ENCODE measurements at places on chromosomes 13 and 19. TPM values are rescaled to one million over a fixed set of nuclear protein-coding genes. Genes with fewer than 3 reads are reported as not detected.

The FPR1 gene
- total RNA-seq, result 37.1 TPM

The PTH2 gene
- total RNA-seq, result not detected

The DDA1 gene
- total RNA-seq, result 21.4 TPM

The PSG3 gene
- not detected for total RNA-seq

The CGB2 gene
- total RNA-seq, result not detected

- H3K36me3 ChIP-seq, result peaks cover 19% of the 10 kb centered on the region
- H3K4me1 ChIP-seq, result no peaks in the 10 kb centered on the region
These were observed 13.6 kb downstream of the EPN1 start for GRCh38 chr19:55688422-55689218.

DNA sequence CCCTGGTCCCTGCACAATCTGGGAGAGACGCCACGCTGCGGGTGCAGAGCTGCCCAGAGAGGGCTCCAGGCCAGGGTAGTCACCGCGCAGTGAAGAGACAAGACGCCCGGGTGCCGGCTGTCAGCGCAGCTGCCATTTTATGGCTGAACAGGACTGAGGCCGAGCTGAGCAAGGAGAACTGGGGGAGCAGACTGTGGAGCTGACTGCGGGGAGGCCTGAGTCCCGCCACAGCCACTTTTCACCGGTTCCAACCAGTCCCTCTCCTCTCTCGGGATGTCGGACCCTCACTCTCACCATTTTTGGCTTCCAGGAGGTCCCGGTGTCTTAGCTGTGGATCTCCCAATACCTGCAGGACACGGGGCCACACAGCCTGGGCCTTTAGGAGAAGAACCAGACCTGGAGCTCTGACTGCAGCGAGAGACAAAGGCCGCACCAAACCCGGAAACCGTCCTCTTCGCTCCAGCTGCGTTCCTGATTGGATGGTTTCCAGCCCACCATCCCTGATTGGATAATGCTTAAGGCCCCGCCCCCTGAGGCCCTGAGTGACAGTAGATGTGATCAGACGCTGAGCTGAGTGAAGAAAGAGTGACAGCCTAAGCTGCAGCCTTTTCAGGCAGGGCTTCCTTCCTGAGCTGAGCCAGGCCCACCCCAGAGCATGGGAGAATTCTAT is at the start of gene ZNF626:
Gene ZNF626, minus strand, starts transcription at position 422 of the 670 bp plus-strand sequence. Its CDS starts 125 bp downstream, at position 297.
- peak; percentile 97 for DNase-seq
- H3K27me3 ChIP-seq, result no peaks in the 10 kb centered on the region
- peak within 1 kb of the TSS; percentile 97 for H3K4me3 ChIP-seq

DNA sequence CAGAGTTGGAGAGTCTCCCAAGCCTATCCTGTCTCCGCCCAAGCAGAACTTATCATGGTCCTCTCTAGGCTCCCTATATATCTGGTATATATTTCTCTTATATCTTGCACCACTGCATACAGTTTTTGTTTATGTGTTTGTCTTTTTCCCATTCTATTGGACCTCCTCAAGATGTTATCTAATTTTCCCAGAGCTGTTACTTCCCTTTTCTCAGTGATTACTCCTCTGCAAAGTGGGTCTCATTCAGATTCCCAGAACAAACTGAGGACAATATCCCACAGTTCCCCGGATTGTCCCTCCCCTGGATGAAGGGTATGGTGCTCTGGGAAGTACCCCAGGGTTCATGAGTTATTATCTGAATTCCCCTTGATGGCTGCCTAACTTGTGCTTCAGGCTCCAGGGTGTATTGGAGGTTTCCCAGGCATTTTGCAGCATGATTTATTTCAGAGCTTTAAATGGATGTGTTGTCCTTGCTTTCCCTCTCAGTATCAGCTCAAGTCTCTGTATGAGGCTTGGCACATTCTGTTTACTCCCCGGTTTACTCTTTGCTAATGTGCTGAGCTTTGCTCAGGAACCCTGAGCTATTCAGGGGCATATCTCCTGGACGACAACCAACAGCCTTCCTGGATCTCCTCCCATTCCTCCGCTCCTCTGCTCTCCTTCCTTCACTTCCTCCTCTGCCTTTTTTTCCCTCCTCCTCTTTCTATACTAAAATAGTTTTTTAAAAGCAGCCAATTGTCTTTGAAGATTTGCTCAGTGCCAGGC is 329.3 kb downstream of the SPRY2 start:
- no peaks in the 10 kb centered on the region for H3K4me1 ChIP-seq
- DNase-seq, result no peak
- no peak overlapping the region for H3K27ac ChIP-seq
- H3K27me3 ChIP-seq, result no peaks in the 10 kb centered on the region

- no peak for DNase-seq
- H3K4me1 ChIP-seq, result no peaks in the 10 kb centered on the region
- H3K27me3 ChIP-seq, result no peaks in the 10 kb centered on the region
- H3K36me3 ChIP-seq, result no peaks in the 10 kb centered on the region
- no peak overlapping the region for H3K27ac ChIP-seq
These were observed 10.4 kb upstream of the TBC1D4 start for GRCh38 chr13:75492389-75492788.

GRCh38 chr13:76474356-76474755 is 411.8 kb downstream of the KCTD12 start:
- H3K36me3 ChIP-seq, result no peaks in the 10 kb centered on the region
- DNase-seq, result no peak
- H3K27me3 ChIP-seq, result no peaks in the 10 kb centered on the region
- no peak overlapping the region for H3K27ac ChIP-seq

DNA sequence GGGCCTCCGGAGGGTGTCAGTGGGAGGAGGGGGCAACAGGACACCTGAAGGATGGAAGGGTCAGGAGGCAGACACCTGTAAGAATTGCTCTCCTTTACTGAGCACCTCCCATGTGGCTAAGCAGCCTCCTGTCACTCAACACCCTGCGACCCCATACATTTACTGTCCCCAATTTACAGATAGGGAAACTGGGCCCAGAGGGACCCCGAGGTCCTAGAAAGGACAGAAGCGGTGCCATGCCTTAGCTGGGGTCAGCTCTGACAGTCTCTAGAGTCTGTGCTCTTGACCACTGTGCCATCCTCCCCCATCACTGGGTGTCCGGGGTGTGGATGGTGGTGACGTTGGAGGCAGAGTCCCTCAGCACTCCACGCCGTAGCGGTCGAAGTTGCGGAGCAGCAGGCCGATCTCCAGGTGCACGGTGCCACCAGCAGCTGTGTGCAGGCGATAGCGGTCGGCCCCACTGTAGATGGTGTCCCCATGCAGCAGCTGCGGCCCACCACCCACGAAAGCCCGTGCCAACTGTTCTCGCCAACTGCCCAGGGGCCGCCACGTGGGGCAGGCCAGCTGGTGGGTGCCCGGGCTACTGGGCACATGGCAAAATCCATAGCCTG is 726 bp upstream of the TGFB1 start:
- no peak overlapping the region for H3K4me3 ChIP-seq
- H3K27ac ChIP-seq, result no peak overlapping the region
- no peaks in the 10 kb centered on the region for H3K36me3 ChIP-seq
- no peaks in the 10 kb centered on the region for H3K27me3 ChIP-seq
- peak; percentile 60 for DNase-seq
- H3K4me1 ChIP-seq, result no peaks in the 10 kb centered on the region

DNA sequence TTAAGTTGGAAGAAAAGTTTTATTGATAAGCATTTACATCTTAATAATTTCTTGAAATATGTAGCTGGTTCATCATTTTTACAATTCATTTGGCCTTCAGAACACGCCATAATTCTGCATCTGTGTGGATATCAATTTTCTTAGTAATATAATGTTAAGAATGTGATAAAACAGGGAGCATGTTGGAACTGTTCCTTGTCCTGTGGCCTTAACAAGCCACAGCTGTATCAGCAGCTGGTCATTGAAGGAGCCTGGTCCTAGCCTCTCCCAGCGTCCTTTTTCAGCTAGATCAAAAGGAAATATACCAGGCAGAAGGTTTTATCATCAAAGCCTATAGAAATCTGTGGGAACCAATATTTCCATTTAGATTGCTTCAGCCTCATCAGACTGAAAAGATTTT is 421.8 kb downstream of the SPRY2 start:
- no peak overlapping the region for H3K4me3 ChIP-seq
- no peaks in the 10 kb centered on the region for H3K36me3 ChIP-seq
- no peaks in the 10 kb centered on the region for H3K27me3 ChIP-seq
- no peaks in the 10 kb centered on the region for H3K4me1 ChIP-seq
- H3K27ac ChIP-seq, result no peak overlapping the region

GRCh38 chr19:49809160-49809940 is 3.7 kb downstream of the FUZ start:
- no peaks in the 10 kb centered on the region for H3K27me3 ChIP-seq
- peak; percentile 89 for DNase-seq
- H3K4me1 ChIP-seq, result no peaks in the 10 kb centered on the region

DNA sequence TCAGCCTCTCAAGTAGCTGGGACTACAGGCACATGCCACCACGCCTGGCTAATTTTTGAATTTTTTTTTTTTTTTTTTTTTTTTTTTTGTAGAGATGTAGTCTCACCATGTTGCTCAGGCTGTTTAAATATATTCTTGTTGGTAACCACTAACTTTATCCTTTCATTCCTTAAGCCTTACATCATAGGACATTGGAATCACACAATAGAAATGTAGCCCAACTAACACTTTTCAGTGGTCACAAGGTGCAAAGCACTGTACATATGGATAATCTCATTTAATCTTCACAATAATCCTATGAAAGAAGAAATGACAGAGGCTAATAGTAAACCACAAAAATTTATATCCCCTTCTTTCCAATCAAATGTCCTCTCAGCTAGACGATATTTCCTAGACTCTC is 417.8 kb upstream of the DACH1 start:
- no peak overlapping the region for H3K27ac ChIP-seq
- no peak overlapping the region for H3K4me3 ChIP-seq
- H3K4me1 ChIP-seq, result no peaks in the 10 kb centered on the region
- no peak for DNase-seq
- H3K27me3 ChIP-seq, result no peaks in the 10 kb centered on the region

DNA sequence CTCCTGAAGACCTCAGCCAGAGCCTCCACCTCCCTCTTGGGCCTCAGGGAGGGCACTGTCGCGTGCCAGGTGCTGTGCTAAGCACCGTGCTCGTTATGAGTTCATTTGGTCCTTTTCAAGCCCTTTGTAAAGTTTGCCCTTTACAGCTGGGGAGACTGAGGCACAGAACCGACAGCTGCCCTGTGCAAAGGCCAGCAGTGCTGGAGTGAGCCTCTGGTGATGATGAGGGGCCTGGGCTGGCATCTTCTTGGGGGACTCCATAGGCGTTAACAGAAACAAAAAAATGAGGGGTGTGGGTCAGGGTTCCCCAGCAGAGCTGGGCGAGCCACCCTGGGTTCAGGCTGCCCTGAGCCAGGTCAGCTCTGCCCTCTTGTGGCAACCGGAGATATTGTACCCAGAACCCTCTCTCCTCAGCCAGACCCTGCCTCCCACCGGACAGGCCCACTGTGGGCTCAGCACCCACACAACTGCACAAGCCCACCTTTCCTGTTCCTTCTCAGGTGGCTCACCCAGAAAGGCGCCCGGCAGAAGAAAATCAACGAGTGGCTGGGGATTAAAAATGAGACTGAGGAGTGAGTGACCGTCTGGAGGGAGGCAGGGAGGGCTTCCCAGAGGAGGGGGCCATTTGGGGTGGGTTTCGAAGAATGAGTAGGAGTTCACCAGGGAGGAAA is 5.5 kb upstream of the IFI30 start:
- H3K27me3 ChIP-seq, result no peaks in the 10 kb centered on the region
- H3K27ac ChIP-seq, result no peak overlapping the region
- no peak overlapping the region for H3K4me3 ChIP-seq
- no peaks in the 10 kb centered on the region for H3K36me3 ChIP-seq
- H3K4me1 ChIP-seq, result no peaks in the 10 kb centered on the region
- DNase-seq, result peak; percentile 56

- no peaks in the 10 kb centered on the region for H3K36me3 ChIP-seq
- no peak overlapping the region for H3K4me3 ChIP-seq
- no peak for DNase-seq
- H3K27me3 ChIP-seq, result no peaks in the 10 kb centered on the region
These were observed 9.9 kb downstream of the PTH2 start for GRCh38 chr19:49413348-49413747.

DNA sequence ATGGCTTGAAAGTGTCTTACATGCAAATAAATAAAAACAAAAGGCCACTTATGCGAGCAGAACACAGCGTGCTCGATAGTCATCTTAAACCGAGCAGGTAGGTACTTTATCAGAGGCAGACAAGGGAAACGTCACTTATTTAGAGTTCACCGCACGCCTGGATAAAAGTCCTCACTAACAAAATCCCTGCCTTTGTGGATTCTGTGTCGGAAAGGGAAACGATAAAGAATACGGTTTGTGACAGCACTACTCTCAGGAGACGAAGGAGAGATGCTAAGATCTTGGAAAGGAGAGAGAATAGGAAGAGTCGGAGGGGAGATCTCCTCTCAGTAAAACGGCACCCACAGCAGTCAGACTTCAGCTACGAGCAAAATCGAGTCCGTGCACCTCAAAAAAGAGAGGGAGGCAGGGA is 581 bp downstream of the RCBTB1 start:
- peak overlapping the region; percentile 91 for H3K4me3 ChIP-seq
- DNase-seq, result no peak
- H3K36me3 ChIP-seq, result no peaks in the 10 kb centered on the region
- H3K4me1 ChIP-seq, result no peaks in the 10 kb centered on the region

DNA sequence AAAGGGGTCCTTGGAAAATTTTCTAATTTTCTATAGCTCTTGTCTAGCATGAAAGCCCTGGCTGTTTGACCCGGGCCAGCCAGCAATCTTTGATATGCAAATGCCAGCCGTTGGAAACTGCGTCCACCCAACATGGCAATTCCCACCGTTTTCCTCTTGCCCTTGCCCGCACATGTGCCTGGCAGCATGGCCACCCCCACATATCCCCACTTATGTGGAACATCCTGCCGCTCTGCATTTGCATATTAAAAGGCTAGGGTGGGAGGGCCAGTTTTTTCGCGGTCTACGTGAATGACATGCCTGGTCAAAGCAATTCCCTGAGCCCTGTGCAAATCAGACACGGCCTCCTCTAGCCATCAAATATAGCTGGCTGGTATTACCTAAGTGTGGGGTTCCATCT is 110.3 kb upstream of the TDRD3 start:
- H3K4me3 ChIP-seq, result no peak overlapping the region
- H3K4me1 ChIP-seq, result no peaks in the 10 kb centered on the region
- no peaks in the 10 kb centered on the region for H3K36me3 ChIP-seq
- DNase-seq, result no peak
- no peaks in the 10 kb centered on the region for H3K27me3 ChIP-seq

DNA sequence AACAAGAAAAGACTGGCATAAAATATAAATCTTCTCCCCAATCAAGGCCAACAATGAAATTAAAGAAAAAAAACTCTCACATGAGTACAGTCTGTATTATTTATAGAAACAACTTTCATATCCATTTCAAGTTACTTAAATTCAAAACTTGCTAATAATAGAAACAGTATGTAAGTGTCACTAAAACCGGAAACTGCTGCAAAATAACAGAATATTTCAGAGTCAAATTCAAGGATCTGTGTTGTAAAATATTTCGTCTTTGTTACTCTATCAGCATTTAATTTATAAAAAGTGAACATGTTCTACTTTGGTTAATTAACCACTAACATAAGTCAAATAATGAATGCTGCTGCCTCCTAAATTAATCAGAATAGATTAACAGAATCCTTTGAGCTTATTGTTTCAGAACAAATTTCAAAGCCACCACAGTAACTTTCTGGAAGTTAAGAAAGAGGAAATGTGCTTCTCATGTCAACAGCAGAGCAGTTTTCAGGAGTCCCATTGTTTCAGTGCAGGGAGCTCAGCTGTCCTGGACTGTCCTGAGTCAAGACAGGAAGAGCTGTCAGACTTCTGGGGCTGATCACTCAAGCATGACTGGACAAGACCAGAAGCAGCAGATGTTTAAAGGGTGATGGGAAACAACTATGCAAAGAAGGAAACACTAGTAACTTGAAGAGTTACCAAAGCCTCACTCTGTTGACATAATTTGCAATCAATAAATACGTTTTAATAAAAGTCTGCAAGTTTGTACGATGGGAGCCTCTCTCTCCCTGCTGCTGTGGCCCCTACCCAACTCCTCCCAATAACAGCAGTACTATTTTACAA is 76.9 kb downstream of the FOXO1 start:
- H3K27me3 ChIP-seq, result no peaks in the 10 kb centered on the region
- H3K4me1 ChIP-seq, result peaks cover 13% of the 10 kb centered on the region
- H3K4me3 ChIP-seq, result peak overlapping the region; percentile 15
